Progenitor cell of endocrine pancreas (in vitro differentiated cells): ENCODE measurements at places on chromosomes 3 and 15. TPM values are rescaled to one million over a fixed set of nuclear protein-coding genes. Genes with fewer than 3 reads are reported as not detected.

GRCh38 chr3:52454250-52454937 is 553 bp upstream of the TNNC1 start:
- peaks cover 29% of the 10 kb centered on the region for H3K4me1 ChIP-seq
- DNase-seq: no peak
- no peaks in the 10 kb centered on the region for H3K27me3 ChIP-seq
- H3K4me3 ChIP-seq: peak overlapping the region; percentile 96

DNA sequence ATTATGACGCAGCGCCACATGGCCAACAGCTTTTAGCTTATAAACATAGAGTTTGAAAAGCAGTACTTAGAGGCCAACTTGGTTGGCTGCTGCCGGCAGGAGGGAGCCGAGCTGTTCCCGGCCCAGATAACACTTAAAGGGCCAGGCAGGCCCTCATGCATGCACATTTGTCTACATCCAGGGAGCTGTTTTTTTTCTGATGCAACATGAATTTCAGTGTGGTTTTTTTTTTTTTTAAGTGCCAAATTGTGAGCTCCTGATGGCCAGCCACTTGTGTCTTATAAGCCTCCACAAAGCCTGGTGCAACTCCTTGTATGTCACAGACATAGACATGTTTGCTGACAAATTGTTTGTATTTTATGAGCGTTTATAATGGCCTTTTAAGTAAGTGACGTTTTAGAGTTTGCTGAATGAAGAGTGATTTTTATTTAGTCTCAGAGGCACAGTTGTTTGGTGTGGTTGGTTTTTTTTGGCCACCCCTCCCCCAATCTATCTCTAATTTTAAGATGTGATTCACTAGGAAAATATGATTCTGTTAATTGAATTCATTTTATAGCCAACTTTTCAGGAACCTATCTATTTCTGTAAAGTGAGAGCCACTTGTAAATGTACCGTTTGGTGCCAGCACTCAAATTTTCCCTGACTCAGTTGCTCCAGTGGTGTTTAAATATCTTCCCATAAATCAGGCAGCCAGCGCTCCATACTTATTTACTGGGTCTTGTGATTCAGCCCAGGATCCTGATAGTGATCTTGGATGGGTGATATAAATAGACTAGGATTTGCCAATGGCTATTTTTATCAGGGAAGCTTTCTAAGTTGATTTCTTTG is 134.3 kb downstream of the VGLL4 start:
- H3K4me1 ChIP-seq: peaks cover 23% of the 10 kb centered on the region
- H3K27me3 ChIP-seq: no peaks in the 10 kb centered on the region
- no peak overlapping the region for H3K4me3 ChIP-seq
- H3K27ac ChIP-seq: peak overlapping the region; percentile 42
- DNase-seq: no peak
- H3K36me3 ChIP-seq: peaks cover 4% of the 10 kb centered on the region

GRCh38 chr3:31903686-31904431 is 77.2 kb downstream of the OSBPL10 start:
- H3K27me3 ChIP-seq: no peaks in the 10 kb centered on the region
- H3K27ac ChIP-seq: no peak overlapping the region
- no peaks in the 10 kb centered on the region for H3K36me3 ChIP-seq
- no peak for DNase-seq
- peaks cover 12% of the 10 kb centered on the region for H3K4me1 ChIP-seq

DNAH1 gene
- total RNA-seq: 11.6 and 14.0 TPM in 2 replicates

DNA sequence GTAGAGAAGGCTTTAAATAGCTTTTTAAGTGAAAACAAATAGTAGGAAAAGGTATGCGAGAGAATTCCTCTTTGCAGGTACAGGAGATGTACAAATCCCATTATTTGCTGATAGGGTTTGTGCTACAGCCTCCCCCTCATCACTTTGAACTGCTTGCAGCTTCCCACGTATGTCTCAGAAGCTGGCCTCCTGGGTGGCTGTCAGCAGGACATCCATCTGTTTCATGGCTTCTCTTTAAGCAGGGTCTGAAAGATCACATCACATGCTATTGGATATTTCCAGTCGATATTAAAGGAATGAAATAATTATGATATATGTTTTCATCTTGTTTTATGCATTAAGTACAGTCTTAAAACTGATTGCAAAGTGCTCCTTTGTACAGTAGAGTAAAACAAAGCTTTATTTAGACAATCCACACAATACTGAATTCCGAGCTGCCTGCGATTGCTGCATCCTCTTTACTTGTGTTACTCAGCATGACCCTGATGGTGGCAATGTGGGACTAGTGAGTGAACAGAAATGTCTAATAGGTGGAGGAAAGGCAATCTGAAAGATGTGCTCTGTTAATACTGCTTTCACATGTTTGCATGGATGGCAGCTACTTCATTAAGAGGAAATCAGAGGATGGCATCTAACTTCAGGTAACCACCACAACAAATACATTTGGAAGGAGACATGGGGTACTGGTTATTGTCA is 930.6 kb upstream of the SEMA6D start:
- peaks cover 19% of the 10 kb centered on the region for H3K4me1 ChIP-seq
- H3K27ac ChIP-seq: no peak overlapping the region
- H3K27me3 ChIP-seq: no peaks in the 10 kb centered on the region
- no peak overlapping the region for H3K4me3 ChIP-seq

RASL12 gene
- total RNA-seq: 0.38 and 0.40 TPM in 2 replicates

GRCh38 chr3:3665546-3665945 is 133.7 kb upstream of the LRRN1 start:
- no peaks in the 10 kb centered on the region for H3K27me3 ChIP-seq
- no peaks in the 10 kb centered on the region for H3K36me3 ChIP-seq
- H3K4me1 ChIP-seq: no peaks in the 10 kb centered on the region
- no peak overlapping the region for H3K4me3 ChIP-seq

- no peak overlapping the region for H3K27ac ChIP-seq
- H3K36me3 ChIP-seq: peaks cover 7% of the 10 kb centered on the region
- H3K4me1 ChIP-seq: peaks cover 32% of the 10 kb centered on the region
- H3K27me3 ChIP-seq: no peaks in the 10 kb centered on the region
- no peak overlapping the region for H3K4me3 ChIP-seq
These were observed 90.6 kb upstream of the UMPS start for GRCh38 chr3:124639406-124640237.

DNA sequence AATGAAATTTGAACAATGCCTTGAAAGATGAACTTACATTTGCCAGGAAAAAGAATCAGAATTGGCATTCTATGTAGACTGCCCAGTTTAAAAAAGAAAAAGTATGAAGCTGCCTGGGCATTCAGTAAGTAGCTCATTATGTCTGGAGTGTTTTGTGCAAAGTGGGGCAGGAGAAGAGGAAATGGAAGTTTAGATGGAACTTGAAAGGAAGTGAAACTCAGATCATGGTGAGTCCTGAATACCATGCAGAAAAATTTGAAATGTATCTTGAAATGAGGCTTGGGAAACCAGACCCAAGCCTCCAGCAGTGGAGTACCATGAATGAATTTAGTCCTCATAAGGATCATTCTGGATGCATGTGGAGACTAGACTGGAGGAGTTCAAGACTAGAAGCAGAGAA is 4.8 kb upstream of the MORC1 start:
- H3K27ac ChIP-seq: no peak overlapping the region
- H3K27me3 ChIP-seq: no peaks in the 10 kb centered on the region
- no peak overlapping the region for H3K4me3 ChIP-seq
- DNase-seq: no peak
- peaks cover 6% of the 10 kb centered on the region for H3K36me3 ChIP-seq
- H3K4me1 ChIP-seq: peaks cover 14% of the 10 kb centered on the region

DNA sequence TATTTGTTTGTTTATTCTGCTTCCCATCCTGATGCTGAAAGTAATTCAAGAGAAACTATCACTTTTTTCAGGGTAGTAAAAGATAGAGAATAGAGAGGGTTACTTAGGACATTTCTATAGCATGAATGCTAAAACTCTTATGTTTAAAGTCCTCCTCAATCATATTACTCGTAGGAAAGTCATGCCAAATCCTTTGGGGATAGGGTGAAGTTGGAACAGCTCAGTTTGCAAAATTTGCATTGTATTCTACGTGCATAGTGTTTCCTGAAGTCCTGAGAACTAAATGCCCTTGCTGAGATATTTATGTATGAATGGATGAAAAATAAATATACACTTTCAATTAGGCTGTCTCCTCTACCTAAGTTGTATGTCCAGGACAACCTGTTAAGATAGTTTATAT is 14.6 kb downstream of the PLSCR5 start:
- peaks cover 3% of the 10 kb centered on the region for H3K4me1 ChIP-seq
- H3K27ac ChIP-seq: no peak overlapping the region
- no peak for DNase-seq
- H3K36me3 ChIP-seq: no peaks in the 10 kb centered on the region
- H3K4me3 ChIP-seq: no peak overlapping the region

SYNPR gene
- total RNA-seq: 13.2 and 13.3 TPM in 2 replicates

DNA sequence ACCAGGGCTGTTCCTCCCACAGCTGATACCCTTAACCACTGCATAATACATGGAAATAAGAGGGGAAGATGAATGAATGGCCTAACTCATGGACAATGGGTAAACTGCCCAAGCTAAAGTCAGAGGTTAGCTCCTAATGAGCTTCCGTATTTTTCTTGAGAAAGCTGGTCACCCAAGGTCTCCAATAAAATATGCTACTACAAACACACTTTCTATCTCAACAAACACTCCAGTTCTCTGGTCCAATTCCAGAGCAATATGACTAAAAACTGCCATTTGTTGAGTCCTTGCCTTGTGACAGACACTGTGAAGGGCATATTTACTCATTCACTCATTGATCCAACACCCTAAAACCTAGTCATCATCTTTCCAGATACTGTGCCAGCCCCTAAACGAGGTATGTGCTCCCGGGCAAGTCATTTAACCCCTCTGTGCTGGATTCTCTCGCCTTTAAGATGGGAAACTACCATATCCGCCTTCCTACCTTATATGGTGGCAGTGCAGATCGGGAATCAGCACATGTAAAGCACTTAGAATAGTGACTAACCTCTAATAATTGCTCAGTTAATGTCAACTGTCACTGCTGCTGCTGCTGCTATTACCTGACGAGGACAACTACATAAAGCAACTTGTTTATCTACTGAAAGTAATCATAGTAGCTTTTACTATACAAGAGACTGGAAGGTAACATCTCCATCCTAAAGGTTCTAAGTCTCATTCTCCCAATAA is 89.1 kb downstream of the XXYLT1 start:
- no peak overlapping the region for H3K27ac ChIP-seq
- H3K4me3 ChIP-seq: no peak overlapping the region
- DNase-seq: no peak
- no peaks in the 10 kb centered on the region for H3K4me1 ChIP-seq
- peaks cover 2% of the 10 kb centered on the region for H3K27me3 ChIP-seq

SUMF1 gene
- 23.3 and 25.0 TPM in 2 replicates for total RNA-seq

DNA sequence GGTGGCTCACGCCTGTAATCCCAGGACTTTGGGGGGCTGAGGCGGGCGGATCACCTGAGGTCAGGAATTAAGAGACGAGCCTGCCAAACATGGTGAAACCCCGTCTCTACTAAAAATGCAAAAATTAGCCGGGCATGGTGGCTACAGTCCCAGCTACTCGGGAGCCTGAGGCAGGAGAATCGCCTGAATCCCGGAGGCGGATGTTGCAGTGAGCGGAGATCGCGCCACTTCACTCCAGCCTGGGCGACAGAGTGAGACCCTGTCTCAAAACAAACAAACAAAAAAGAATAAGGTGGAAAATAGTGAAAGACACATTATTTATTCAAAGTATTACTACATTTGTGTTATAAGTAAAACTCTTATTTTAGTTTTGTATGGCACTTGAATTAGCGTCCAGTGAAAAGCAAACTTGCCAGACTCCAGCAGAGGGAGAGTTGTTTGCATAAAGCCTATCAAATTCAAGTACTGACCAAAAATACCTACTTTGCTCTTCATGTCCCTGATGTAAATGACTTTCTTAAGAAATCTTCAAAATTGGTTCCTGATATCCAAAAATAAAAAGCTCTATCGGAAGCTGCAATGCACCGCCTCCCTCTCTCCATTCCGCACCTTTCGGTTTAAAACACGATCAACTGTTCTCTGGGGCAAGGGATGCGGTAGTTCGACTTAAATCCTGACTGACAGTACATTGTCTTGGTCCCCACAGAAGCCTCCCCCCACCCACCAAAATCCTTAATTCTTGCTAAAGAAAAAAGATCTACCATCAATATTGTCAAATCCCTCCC is 1.2 kb downstream of the TRPM7 start:
- H3K4me3 ChIP-seq: peak overlapping the region; percentile 99
- H3K4me1 ChIP-seq: peaks cover 24% of the 10 kb centered on the region
- peak overlapping the region; percentile 100 for H3K27ac ChIP-seq
- H3K36me3 ChIP-seq: peaks cover 8% of the 10 kb centered on the region
- no peaks in the 10 kb centered on the region for H3K27me3 ChIP-seq

PRRT3 gene
- total RNA-seq: 10.4 and 11.4 TPM in 2 replicates

- H3K27me3 ChIP-seq: no peaks in the 10 kb centered on the region
- no peaks in the 10 kb centered on the region for H3K36me3 ChIP-seq
- H3K27ac ChIP-seq: no peak overlapping the region
- no peak for DNase-seq
These were observed 17.8 kb upstream of the MUC13 start for GRCh38 chr3:124952282-124952855.

GRCh38 chr3:142944342-142944741 is 19.1 kb downstream of the PAQR9 start:
- H3K27me3 ChIP-seq: peaks cover 37% of the 10 kb centered on the region
- H3K4me1 ChIP-seq: peaks cover 22% of the 10 kb centered on the region
- DNase-seq: no peak
- no peaks in the 10 kb centered on the region for H3K36me3 ChIP-seq

LMAN1L gene
- not detected in 2 replicates for total RNA-seq

- no peak for DNase-seq
- no peak overlapping the region for H3K27ac ChIP-seq
- no peaks in the 10 kb centered on the region for H3K36me3 ChIP-seq
- peaks cover 6% of the 10 kb centered on the region for H3K4me1 ChIP-seq
- H3K27me3 ChIP-seq: peaks cover 71% of the 10 kb centered on the region
These were observed 165.6 kb downstream of the ABHD5 start for GRCh38 chr3:43856351-43856750.

GRCh38 chr15:89171136-89172072 is 50.0 kb downstream of the RLBP1 start:
- peak; percentile 55 for DNase-seq
- H3K4me3 ChIP-seq: no peak overlapping the region
- H3K4me1 ChIP-seq: peaks cover 20% of the 10 kb centered on the region

HDC gene
- total RNA-seq: not detected in 2 replicates

DNA sequence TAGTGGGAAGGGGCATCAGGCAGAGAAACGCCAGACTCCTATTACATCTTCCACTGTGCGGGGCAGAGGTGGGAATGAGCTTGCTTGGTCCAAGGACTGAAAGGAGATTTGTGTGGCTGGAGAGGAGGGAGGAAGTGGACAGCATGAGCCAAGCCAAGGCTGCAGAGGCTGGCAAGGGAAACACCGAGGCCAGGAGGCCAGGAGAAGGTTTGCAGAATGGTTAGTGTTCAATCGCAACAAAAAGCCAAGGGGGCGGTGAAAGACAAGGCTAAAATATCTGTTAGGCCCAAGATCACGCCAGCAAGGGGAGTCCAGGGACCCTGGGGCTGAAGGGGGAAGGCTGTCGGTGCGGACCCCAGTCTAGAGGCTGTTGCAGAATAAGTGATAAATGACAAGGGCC is 75.8 kb downstream of the CPN2 start:
- peak overlapping the region; percentile 80 for H3K27ac ChIP-seq
- no peak overlapping the region for H3K4me3 ChIP-seq
- no peaks in the 10 kb centered on the region for H3K36me3 ChIP-seq

NTRK3 gene
- total RNA-seq: not detected in 2 replicates

P2RY13 gene
- total RNA-seq: not detected in 2 replicates
